Posterior cingulate gyrus (tissue), 11 donors: ENCODE measurements at places on chromosomes 16 and 17.

DNA sequence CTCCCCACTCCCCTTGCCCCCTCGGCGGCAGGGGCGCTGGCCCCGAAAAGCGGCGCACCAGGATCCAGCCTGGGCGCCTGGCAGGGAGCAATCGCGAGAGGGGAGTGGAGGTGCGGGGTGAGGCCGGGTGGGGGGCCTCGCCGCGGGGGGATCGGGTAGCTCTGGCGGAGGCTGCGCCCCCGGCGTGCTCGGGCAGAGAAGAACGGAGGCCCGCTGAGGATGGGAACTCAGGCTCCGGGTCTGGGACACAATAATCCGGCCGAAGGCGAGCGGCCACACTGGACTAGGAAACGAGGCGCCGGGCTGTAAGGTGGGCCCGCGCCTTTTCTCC lies 721 bp upstream of the PCGF2 start:
- no peak for DNase-seq

GRCh38 chr17:31321966-31322365 lies 544 bp upstream of the EVI2A start:
- no peak for DNase-seq

DNA sequence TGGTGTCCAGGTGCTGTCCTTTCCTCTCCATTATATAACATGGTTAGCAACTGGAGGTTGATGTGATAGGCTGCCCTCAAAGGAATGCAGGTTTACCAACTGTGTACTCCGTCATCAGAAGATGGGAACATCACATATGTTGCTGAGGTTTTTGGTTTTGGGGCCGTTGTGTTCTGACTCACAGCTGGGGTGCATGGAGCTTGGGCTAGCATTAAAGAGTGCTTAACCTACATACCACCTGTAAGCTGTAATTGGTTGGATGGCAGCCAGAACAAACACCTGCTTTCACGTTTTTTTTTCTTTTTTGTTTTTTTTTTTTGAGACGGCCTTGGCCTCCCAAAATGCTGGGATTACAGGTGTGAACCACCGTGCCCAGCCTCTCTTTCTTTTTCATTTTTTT lies 20.9 kb downstream of the TMEM11 start:
- DNase-seq = no peak

GRCh38 chr16:66335704-66336329 lies 30.7 kb upstream of the CDH5 start:
- peak; percentile 47 for DNase-seq

GRCh38 chr16:17301184-17301583 lies 169.6 kb downstream of the XYLT1 start:
- DNase-seq = no peak

DNA sequence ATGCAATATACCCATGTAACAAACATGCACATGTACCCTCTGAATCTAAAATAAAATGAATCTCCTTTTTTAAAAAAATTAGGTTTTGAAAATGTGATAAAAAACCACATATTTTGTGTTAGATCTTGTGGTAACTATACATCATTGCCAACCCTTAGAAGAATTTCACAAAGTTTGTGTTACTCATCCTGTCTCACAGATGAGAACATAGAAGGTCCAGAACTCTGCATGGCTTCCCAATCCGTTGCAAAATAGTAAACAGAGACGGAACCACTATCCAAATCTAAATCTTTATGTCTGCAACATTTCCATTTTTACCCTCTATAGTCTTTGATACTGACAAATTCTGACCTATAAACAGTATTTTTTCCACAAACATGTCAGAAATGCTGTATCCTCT lies 759.9 kb downstream of the KCNJ2 start:
- DNase-seq = no peak

DNA sequence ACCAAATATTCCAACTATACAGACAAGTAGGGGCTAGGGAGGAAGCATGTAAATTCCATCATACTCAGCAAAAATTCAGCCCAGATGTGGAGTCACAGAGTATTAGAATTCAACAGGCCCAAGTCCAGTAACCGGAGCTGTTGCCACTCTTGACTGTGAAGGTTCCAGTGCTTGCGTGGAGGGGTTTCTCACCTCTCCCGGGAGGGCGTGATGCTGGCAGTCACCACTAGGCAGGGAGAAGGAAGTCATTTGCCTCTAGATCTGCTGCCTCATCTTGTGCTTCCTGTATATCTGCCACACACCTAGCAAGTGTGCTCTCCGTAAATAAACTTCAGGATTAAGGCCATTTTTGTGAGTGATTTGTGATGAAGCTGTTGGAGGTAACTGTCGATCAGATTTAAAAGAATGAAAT lies 1.0 kb upstream of the CKLF start:
- DNase-seq = no peak

DNA sequence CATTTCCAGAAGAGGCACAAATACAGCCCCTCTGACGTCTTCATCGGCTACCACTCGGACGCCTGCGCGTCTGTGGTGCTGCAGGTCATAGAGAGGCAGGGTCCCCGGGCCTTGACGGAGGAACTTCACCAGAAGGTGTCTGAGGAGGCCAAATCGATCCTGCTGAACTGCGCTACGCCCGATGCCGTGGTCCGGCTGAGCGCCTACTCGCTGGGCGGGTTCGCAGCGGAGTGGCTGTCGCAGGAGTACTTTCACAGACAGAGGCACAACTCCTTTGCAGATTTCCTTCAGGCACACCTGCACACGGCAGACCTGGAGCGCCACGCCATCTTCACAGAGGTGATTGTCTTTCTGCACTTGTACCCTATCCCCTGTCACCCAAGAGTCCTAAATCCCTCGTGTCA lies 67.0 kb upstream of the ENDOV start:
- no peak for DNase-seq

DNA sequence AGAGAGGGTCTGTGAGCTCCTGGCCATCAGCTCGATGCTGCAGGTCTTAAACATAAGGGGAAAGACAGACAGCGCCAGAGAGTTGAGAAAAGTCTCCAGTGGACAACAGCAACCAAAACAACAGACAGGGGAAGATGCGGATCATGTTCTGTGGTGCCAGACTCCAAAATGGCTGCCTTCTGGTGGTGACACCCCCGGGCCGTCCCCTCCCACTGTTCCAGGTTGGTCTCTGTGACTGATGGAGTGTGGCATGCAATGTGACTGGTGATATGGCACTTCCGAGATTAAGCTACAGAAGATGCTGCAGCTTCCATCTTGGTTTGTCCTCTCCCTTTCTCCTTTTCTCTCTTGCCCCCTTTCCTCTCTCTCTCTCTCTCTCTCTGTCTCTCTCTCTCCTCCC lies 40.4 kb upstream of the RBFOX3 start:
- no peak for DNase-seq

GRCh38 chr16:61182391-61182790 lies 853.8 kb downstream of the CDH8 start:
- no peak for DNase-seq

- DNase-seq = no peak
These were observed 15.0 kb downstream of the MYH13 start for GRCh38 chr17:10357768-10358167.

GRCh38 chr17:21592774-21593173 lies 99.5 kb upstream of the KCNJ18 start:
- no peak for DNase-seq

- no peak for DNase-seq
These were observed 15.8 kb downstream of the RAI1 start for GRCh38 chr17:17696882-17697633.

DNA sequence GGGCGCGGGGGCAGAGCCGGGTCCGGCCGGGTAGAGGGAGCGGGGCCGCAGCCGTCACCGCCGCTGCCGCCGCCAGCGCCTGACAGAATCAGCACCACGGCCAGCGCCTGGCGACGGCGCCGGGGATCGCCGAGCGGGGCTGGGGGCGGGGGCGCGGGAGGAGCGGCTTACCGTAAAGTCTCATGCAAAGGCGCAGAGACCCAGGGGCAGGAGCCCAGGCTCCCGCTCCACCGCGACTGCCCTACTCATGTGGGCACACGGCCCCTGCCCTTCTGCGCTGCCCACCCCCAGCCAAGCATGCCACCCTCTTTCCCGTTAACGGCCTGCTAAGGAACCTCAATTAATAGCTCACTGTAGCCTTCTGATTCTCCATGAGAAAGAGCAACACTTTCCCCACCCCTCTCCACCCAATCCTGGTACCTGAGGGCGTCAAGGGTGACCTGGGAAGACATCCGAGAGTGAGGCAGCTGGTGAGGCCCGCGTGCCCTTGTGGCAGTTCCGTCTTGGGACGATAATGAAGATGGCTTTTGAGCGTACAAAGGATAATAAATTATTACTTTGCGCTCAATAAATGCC lies at the start of gene SEZ6:
Gene SEZ6, minus strand, starts transcription at position 98 of the 576 bp plus-strand sequence. CDS start 164 bp downstream, outside the sequence.
- DNase-seq = peak; percentile 85

GRCh38 chr17:14712611-14713021 lies 411.7 kb downstream of the HS3ST3B1 start:
- no peak for DNase-seq

- no peak for DNase-seq
These were observed 117.8 kb downstream of the WWOX start for GRCh38 chr16:78217276-78217675.

DNA sequence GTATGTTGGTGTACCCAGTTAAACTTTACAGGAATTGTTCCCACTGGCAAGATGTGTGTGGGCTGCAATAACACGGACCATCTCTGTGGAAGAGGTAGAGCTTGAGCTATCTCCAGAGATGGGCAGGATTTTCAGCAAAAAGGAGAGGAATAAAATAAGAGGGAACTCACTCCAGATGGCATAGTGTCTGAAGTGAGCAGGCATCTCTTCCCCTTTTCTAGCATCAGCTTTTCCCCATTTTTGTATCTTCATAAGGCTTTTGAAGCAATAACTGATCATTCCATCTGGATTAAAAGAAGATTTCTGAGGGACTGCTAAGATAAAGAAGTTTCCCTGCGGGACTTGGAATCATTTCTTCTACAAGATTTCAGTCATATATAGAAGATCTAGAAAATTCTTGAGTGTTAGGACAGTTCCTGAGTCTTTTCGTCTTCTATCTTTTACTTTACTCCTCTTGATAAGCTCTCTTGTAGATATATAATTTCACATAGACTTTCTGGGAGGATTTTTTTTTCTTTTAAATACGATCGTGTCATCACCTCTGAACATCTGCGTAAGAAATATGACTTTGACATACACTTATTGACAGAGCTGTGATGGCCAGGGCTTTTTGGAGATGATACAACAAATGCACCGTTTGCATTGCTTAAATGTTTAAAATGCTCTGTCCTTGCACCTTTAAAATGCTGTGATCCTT lies 2.1 kb downstream of the CPD start:
- no peak for DNase-seq

DNA sequence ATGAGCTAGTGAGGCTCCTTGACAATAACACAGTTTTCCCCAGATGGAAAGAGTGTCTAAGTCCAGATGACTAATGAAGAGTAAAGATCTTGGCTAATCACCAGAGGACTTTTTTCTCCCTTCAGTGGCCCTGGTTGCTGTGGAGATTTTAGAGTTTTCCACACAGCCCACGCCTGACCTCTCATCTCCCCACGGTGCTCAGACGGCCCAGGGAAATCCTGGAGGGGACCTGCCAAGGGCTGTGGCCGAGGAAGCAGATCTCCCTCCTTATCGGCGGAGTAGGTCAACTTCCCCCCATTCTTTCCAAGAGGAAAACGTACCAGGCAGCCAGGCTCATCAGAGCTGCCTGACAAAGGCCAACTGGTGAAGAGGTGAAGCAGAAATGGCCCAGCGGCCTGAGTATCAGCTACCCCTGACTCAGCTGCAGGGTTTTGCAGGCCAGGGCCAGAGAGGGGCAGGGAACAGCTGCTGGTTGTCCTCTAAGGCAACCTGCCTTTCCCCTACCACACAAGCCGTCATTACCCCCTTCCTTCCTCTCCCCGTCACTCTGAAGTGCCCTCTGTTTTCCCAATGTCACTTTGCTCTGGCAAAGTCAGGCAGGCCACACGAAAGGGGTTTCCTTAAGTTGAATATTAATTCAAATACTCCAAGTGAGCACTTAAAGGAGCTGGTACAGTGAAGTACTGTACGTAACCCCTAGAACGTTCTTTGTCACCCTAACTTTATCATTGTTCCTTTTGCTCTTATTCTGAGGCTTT lies 140.2 kb upstream of the ADAMTS18 start:
- DNase-seq = no peak

DNA sequence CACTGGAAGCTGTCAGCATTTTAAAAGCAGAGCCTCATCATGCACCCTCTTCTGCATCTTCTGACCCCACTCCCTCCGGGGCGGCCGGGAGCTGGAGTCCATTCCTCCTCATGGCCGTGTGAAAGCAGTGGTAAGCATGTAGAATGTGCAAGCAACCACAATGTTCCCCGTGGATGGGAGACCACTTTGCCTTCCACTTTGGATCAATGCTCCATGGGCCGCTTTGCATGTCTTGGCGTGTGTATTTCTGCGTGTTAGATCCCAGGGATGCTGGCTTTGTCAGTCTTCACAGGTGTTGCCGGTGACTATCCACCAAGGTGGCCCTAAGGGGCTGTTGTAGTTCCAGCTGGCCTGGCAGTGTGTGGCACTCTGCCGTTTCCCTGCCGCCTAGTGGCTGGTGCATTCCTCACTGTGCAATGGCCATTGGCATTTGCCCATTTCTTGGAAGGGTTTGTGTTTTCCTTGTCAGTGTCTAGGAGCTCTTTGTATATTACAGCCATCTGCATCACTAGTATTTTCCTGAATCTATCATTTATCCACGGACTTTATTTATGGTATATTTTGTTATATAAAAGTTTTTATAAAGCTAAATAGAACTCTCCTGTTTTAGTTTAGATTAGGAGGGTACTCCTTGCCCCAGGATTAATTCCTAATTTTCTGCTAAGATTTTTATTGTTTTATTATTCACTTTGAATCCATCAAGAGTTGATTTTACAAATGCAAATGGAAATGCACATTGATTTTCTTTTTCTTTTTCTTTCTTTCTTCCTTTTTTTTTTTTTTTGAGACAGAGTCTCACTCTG lies 5.8 kb upstream of the ALDH3A1 start:
- peak; percentile 51 for DNase-seq

- DNase-seq = no peak
These were observed 7.5 kb downstream of the SRSF1 start for GRCh38 chr17:57999496-58000017.

DNA sequence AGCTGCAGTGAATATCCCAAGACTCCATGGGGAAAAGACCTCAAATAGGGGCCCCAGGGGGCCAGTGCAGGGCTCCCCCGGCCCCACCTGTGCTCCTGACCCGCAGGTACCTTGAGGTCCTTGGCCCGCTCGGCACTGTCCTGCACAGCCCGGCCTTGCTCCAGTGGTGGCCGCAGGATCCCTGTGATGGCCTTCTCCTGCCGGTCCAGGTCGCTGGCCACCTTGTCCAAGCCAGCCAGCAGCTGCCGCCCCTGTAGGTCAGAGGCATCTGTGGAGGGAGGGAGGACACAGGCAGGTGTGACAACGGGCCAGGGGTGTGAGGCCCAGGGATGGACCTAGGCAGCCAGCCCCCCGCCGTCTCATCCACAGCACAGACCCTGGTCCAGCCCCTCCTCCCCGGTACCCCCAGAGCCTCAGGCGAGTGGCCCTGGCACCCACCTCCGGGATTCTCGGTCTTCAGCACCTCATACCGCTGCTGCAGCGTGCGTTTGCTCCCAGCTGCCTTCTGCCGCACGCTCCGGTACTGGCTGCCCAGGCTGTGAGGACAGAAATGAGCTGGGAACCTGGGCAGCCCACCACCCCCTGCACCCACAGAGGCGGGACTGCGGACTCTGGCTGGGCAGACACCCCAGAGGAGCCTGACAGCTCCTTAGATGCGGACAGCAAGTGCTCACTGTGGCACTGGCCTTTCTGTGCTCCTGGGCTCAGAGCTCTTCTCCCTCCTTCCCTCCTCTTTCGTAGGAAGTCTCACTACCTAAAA lies 43.7 kb downstream of the PPL start:
- DNase-seq = no peak
